Thoracic aorta (tissue), 2 donors: ENCODE measurements at places on chromosomes 11 and 22. TPM values are rescaled to one million over a fixed set of nuclear protein-coding genes. Genes with fewer than 3 reads are reported as not detected.

GRCh38 chr11:34866375-34866774 lies 49.8 kb downstream of the APIP start:
- DNase-seq, result no peak

The ARSA gene
- 75.4 TPM for total RNA-seq

- DNase-seq, result no peak
Measured at GRCh38 chr11:1576825-1577224, 4.8 kb upstream of the DUSP8 start.

- DNase-seq, result no peak
Measured at GRCh38 chr22:46651316-46651715, 31.1 kb downstream of the GRAMD4 start.

The CYP2R1 gene
- 12.6 TPM for total RNA-seq

The ACR gene
- not detected for total RNA-seq

DNA sequence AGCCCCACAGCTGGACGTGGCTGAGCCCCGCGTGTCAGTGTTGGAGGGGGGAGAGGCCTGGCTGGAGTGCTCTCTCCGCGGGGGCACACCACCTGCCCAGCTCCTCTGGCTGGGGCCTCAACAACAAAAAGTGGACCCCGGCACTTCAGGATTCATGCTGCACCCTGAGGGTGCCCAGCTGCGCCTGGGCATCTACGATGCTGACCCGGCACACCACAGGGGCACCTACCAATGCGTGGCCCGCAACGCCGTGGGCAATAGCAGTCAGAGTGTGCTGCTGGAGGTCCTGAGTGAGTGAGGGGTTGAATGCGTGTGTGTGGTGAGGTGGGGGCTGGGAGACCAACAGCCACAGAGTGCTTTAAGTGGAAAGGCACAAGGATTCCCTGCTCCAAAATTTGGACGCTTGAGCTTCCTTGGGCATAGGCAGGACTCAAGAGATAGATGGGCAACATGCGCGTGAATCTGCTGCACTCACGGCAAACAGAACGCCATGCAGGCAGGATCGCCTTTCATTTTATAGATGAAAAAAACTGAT lies 7.6 kb downstream of the VSIG10L2 start:
- no peak for DNase-seq

- DNase-seq, result no peak
Measured at GRCh38 chr11:128854841-128855240, 12.3 kb downstream of the KCNJ1 start.

The TMPRSS13 gene
- total RNA-seq, result not detected

DNA sequence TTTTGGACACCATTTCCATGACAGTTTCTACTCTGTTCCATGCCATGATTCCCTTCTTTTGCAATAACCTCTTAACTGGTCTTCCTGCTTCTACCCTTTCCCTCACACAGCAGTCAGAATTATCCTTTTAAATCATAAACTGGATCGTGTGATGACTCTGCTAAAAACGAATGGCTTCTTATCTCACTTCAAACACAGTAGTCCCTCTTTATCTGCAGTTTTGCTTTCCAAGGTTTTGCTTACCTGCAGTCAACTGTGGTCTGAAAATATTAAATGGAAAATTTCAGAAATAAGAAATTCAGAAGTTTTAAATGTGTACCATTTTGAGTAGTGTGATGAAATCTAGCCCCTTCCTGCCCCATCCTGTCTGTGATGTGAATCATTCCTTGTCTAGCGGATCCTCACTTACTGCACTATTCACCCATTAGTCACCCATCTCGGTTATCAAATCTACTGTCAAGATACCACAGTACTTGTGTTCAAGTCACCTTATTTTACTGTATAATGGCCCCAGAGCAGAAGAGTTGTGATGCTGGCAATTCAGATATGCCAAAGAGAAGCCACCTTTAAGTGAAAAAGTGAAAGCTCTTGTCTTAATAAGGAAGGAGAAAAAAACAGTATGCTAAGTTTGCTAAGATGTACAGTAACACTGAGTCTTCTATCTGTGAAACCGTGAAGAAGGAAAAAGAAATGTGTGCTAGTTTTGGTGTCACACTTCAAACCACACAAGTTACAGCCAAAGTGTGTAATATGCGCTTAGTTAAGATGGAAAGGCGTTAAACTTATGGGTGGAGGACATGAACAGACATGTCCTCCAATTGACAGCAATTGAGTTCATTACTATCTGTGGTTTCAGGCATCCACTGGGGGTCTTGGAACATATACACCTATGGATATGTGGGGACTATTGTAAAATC lies 283.0 kb downstream of the DDX10 start:
- DNase-seq, result no peak

The TMEM86A gene
- total RNA-seq, result 8.3 TPM

The TEX12 gene
- total RNA-seq, result 1.4 TPM

DNA sequence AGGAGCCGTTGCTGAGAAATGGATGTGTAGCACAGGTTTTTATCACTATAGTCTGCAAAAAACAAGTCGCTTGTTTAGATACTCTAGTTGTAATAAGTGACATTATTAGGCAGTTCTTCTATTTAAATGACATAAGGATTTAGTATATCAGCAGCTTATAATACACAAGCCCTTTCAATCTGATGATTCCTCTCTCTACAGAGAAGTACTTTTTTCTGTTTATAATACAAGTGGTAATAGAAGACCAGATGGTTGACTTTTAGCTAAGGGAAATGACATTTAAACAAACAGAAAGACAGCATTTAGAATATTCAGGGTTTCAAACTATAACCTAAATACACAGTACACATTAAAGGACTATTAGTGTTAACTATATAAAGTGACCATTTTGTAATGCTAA lies 60.4 kb downstream of the IMMP1L start:
- DNase-seq, result no peak

GRCh38 chr11:10604798-10605197 lies 36.3 kb upstream of the LYVE1 start:
- no peak for DNase-seq

The KCNJ1 gene
- not detected for total RNA-seq

- no peak for DNase-seq
Measured at GRCh38 chr11:107777110-107777509, 65.3 kb upstream of the SLN start.

DNA sequence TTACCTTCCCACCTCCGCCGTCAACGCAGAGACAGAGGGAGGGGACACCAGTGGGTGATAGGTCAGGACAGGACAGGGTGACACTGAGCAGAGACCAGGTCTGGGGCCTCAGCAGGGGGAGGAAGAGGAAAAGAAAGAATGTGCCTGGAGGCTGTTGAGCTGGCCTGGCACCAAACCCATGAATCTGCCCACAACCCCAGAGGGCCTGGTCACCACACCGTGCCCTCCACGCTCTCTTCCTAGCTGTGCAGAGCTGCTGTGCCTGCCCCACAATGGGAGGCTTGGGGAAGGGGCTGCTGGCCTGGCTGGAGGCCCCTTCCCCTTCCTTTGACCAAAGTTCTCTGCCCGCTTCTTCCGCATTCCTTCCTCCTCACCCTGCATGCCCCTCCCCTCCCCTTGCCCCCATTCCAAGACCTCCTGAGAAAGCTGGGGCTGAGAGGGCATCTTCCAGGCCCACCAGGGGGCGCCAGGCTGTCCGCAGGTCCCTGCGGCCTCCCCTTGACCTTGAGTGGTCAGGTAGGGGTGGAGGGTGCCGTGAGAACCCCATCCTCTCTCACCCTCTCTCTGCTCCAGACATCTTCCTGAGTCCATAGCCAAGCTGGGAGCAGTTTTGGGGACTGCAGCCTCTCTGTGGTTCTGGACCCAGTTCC lies 11.0 kb upstream of the CACNA1I start:
- DNase-seq, result no peak

The PRR33 gene
- total RNA-seq, result not detected

The NXPE2 gene
- total RNA-seq, result not detected

GRCh38 chr11:2444821-2445745 lies at the start of gene KCNQ1:
Gene KCNQ1, plus strand, starts transcription at chr11:2445008. Its CDS starts 91 bp downstream, at chr11:2445099.
- DNase-seq, result no peak

DNA sequence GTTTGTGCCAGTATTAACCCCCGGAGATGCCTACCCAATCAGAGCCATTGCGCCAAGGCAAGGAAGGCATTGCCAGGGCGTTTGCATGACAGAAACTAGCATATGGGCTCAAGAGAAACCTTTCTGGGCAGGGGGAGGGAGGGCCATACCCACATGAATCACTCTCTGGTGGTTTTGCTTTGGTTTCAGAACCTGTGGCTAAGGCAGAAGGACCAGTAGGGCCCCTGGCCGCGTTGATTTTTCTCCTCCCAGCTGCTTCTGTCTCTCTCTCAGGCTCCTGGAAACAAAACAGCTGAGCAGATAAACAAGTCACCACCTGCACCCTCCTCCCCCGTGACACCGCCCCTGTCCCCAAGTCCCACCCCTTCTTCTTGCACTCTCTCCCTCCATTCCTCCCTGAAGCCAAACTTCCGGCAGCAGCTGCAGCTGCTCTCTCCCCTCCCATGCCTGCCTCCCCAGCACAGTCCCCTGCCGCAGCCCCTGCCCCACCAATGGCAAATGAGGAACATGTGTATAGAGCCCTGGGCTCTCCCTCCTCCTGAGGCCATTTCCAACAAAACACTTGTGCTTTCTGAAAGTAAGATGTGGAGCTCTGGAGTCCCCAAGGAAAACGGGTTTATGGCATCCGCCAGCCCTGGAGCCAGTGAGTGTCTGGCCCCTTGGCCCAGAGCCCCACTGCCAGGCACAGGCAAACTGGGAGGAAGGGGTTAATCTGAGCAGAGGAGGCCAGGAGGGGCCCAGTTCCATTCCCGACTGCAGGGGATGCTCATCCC lies 39.0 kb upstream of the ADA2 start:
- DNase-seq, result no peak

DNA sequence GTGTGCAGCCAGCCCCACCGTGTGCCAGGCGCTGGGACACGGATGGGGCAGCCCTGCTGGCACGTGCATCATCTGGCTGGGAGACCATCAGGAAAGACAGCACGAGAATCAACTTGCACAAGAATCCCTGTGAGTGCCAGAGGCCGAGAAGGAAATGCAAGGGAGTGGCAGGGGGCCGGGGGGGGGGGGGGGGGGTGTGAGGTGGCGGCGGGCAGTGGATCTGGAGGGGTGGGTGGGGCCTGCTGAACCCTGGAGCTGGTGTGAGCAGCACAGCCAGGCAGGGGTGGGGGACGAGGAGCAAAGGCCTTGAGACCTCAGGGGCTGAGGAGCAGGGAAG lies 14.0 kb upstream of the FLRT1 start:
- DNase-seq, result no peak

The LIF gene
- total RNA-seq, result 1.4 TPM

- no peak for DNase-seq
Measured at GRCh38 chr11:27694992-27695391, 5.3 kb downstream of the BDNF start.

- DNase-seq, result no peak
Measured at GRCh38 chr22:42719656-42720262, 911 bp downstream of the A4GALT start.

- no peak for DNase-seq
Measured at GRCh38 chr11:97772705-97773104, 1248.0 kb upstream of the CNTN5 start.

DNA sequence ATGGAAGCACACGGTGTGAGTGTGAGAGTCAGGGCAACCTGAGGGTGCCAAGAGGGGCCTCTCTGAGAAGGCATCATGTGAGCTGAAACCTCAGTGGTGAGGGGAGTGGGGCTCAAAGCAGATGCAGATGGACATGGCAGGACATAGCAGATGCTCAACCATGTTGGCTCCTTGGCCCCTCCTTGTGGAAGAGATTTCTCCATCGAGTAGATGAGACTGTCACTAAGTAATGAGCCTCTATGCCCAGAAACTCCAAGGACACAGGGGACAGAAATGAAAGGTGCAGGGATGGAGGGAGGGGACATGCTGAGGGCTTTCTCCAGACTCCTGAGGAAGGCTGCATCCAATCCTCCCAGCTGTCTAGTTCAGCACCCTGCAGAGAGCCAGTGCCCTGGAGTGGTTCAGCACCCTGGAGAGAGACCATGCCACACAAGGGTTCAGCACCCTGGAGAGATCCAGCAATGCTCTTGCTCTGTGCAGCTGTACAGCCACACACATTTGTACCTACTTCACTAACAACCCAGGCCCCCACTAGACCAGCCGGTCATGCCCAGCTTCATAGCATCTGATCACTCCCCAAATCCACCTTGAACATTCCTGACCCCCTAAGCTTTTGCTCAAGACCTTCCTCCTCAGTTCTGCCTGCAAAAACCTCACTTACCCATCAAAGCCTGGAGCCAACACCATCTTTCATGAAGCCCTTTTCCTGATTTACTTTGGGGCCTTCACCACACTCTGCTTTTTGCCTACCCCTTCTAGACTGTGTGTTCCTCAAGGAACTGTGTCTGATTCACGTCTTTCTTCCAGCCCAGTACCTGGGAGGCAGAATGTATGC lies 252.0 kb downstream of the CTTN start:
- DNase-seq, result no peak

The GALNT18 gene
- total RNA-seq, result 28.2 TPM

DNA sequence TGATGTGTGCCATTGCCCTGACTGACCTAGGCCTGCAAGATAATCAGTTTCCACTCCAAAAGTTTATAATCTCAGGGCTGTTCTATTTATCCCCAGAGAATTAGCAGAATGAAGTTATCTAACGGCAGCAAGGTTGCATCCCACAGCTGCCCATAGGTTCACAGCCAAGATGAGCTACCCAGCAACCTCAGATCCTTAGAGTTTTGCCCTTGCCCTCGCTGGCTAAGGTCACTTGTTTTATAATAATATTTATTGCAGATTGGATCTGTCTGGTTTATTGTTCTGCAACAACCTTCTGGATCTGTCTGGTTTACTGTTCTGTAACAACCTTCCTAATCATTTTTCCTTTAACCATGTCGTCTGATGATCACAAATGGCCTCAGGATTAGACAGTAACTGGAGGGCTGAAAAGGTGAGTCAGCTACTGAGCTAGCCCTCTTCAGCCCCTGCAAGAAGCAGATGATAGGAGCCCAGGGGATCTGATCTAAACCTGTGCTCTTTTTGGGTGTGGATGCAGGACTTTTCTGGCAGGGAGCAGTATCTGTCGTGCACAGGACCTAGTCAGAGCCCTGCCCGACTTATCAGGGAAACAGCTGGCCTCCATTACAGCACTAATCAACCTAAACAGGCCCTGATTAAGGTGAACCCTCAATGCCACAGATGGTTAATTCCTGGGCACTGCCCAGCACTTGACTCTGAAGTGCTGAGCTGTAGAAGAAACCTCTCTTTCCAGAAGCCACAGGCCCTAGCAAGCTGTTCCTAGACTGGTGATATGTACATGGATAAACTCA lies 642.9 kb upstream of the KIRREL3 start:
- no peak for DNase-seq

DNA sequence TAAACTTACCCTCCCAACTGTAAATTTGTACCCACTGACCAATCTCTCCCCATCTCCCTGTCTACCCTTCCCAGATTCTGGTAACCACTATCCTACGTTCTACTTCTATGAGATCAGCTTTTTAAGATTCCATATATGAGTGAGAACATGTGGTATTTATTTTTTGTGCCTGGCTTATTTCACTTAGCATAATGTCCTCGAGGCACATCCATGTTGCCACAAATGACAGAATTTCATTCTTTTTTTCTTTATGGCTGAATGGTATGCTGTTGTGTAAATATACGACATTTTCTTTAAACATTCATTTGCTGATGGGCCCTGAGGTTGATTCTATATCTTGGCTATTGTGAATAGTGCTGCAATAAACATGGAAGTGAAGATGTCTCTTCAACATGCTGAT lies 74.7 kb upstream of the RRM1 start:
- no peak for DNase-seq

- DNase-seq, result no peak
Measured at GRCh38 chr11:28616160-28616965, 508.2 kb downstream of the METTL15 start.
